ENCODE measurements at places on chromosomes 16 and 17.

DNA sequence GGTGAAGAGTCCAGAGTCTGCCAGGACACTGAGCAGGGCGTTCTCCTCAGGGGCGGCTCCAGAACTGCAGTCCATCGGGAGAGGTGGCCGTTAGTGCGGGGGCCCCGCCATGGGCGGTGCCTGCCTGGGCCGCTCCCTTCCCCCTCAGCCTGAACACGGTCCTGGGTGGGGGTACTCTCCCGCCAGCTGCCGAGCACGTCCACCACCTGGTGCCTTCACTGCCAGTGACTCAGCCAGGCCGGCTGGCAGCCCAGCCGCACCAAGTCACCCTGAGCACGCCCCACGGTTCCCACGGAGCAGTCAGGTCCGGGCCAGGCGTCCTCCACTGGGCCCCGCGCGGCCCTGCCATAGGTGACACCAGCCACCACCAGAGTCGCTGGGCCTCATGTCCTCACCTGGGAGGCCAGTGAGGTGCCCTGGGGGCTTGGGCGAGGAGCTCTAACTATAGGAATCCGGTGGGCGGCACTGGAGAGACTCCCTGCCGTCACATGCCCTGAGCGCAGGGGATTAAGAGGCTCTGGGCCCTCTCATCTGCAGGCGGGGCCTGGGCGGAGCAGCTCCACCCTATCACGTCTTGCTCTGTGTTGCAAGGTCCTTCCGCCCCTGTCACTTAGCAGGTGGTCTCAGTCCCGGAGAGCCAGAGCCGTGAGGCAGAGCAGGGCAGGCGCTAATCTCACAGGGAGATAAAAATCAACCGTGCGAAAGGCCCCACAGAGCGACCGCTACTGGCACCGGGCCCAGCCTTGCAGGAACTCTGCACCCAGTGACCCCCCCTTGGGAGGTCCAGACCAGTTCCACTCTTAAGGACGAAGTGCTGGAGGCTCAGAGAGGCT is 14.3 kb downstream of the PIEZO1 start:
- DNase-seq: peak; percentile 78

DNA sequence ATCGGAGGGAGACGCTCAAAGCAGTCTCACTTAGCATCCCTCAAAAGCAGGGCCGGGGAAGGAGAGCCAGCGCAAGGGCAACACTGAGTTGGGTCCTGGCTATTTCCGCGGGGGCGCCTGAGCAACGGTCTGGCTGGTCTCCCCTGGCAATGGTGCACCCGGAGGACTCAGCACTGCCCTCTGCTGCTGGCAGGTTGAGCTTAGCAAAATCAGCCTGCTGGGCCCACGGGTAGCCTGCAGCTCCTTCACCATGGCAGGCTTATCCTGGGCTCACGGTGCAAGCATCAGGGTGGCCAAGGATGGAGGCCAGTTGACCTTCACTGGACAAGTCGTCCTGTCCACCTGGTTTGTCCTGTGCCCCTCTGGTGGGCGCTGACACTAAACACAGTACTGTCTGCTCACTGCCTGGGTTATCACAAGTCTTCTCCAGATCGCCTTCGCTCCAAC is 14.4 kb upstream of the ALDH3A1 start:
- DNase-seq: peak; percentile 51

GRCh38 chr17:50203086-50203485 is 1.7 kb upstream of the COL1A1 start:
- DNase-seq: no peak

DNA sequence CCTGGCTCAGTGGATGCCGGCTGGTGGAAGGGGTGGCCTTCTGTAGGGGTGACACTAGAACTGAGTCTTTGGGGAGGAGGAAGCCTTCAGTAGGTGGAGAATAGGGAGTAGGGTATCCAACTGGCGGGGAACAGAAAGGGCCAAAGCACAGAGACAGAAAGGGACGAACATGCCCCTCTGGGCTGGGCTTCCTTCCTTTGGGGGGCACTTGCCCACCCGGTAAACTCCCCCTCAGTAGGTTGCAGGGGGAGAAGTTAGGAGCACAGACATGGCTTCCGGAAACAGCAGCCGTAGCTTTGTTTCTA is 774 bp downstream of the ENGASE start:
- DNase-seq: no peak

DNA sequence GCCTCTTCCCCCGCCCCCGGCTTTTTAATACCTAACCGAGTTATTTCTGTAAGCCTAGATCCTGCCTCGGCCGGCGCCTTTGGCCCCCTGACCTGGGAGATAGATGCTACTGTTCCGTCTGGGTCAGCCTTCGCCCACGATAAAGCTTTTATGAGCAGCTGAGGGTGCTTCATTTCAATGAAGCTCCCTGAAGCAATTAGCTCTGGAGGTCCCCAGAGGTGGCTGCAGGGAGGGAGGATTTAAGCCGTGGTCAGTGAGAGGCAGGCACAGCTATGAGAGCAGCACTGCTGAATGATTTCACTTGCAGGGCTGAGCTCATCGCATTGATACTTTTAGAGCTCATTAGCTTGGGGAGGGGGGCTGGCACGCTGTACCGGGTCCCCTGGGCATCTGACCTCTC is 89.4 kb downstream of the RPA1 start:
- DNase-seq: no peak

DNA sequence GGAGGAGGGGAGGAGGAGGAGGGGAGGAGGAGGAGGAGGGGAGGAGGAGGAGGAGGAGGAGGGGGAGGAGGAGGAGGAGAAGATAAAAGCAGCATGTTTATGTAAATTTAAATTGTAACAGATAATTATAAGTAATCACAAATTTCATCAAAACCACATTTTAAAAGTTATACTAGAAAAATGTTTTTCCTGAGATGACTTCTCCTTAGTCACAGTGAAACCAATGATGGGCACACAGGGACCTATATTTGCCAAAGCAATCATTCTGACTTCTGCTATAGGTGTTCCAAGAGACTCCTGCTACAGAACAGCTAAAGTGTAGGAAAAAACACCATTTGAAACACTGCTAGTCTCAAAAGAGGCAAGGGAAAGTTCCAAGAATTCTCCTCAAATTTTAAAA is 66.4 kb downstream of the CEP95 start:
- no peak for DNase-seq

- DNase-seq: no peak
These were observed 2.1 kb upstream of the ATP2C2 start for GRCh38 chr16:84366208-84366607.

- no peak for DNase-seq
These were observed 9.7 kb downstream of the MPRIP start for GRCh38 chr17:17051791-17052461.

GRCh38 chr16:3625911-3626732 is 14.7 kb upstream of the SLX4 start:
- no peak for DNase-seq

GRCh38 chr16:29897333-29897732 is 2.0 kb downstream of the SEZ6L2 start:
- DNase-seq: no peak

GRCh38 chr16:21565861-21566669 is 33.3 kb upstream of the METTL9 start:
- DNase-seq: no peak

DNA sequence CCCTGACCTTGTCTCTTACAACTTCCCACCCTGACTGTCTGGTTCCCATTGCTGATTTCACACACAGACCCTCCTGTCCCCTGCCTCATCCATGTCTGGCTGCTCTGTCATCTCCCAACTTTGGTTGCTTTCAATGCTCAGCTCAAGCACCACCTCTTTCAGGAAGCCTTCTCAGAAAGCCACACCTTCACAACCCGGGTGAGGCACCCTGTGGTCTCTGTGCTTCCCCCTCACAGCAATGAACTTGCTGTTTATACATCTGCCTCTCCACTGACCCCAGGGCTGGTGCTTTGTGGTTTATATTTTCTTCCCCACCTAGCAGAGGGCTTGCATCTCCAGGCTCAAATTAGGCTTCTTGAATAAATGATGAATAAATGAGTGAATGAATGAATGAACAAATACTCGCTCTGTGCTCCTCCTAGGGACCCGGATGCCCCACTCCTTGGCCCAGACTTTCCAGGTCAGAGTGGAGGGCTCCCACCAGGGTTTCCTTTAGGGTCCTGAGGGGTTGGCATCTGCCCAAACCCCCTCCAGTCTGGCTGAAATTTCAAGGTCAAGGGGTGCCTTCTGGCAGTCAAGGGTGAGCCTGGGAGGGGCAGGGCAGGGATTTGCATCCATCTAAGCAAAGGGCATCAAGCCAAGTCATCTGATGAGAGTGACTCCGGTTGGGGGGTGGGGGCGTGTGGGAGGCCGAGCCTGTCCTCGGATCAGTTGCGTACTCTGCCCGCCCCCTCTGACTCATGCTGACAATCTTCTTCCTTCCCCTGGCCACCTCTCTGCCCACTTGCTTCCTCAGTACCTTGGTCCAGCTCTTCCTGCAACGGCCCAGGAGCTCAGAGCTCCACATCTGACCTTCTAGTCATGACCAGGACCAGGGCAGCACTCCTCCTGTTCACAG is at the start of gene ITGAX:
Gene ITGAX, plus strand, starts transcription at position 783 of the 898 bp plus-strand sequence. Its CDS starts 79 bp downstream, at position 862.
- no peak for DNase-seq

GRCh38 chr17:1108478-1108764 is 71.4 kb downstream of the ABR start:
- DNase-seq: no peak

- DNase-seq: no peak
These were observed 121.4 kb downstream of the KCNJ2 start for GRCh38 chr17:70290770-70291169.

DNA sequence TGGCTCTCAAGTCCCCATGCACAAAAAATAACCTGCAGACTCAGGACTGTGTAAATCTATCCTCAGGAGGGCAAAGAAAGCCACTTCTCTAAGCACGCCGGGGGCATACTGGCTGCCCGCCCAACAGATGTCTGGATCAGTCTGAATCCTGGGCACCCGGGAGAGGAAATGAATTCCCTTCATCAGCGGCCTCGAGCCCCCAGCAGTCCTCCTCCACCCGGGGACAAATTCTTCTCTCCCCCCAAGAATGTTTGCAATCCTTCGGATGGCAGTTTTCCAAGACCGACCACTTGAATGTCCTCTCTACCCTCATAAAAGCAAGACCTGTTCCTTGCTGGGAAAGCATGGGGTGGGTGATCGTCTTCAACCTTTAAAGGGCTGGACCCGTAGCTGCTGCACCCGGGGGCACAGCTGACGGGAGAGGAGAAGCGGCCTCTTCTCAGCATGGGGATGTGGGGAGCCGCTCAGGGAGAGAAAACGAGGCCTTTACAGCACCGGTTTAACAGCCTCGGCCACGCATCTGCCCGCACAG is 9.4 kb upstream of the MAP2K3 start:
- DNase-seq: peak; percentile 37

DNA sequence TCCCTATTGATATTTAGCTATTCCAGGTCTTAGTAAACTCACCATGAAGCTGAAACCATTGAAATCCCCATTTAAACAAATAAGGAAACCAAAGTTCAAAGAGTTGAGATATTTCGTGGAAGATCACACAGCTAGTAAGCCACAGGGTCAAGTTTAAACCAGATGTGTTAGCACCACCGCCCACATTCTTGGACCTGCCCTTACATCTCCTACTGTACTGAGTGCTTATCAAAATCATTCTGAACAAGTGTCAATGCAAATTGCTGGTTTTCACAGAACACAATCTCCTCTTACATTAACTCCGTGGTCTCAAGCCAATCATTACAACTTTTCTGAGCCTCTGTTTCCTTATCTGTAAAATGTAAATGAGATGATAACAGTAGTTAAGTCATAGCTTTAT is 676.2 kb downstream of the CDH11 start:
- DNase-seq: no peak

GRCh38 chr16:23959752-23960072 is 123.9 kb downstream of the PRKCB start:
- DNase-seq: no peak

- no peak for DNase-seq
These were observed 112.3 kb downstream of the PRKCA start for GRCh38 chr17:66414561-66415175.

GRCh38 chr17:67557921-67558320 is 159.8 kb upstream of the NOL11 start:
- no peak for DNase-seq

DNA sequence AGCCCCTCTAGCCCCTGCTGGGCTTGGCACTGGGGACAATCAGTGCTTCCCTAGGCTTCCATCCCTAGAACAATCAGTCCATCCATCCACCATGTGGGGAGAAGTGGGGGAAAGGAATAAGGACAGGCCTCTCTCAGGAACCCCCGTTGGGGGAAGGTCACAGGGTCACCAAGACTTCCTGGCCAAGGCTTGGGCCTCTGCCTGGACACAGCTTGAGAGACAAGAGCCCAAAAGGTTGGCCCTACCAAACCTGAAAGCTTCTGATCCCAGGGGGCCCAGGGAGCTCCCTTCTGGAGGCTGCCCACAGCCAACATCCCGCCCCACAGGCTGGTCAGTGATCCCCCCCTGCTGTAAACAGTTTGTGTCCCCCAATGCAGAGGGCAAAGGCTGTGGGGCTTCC is 16.2 kb upstream of the MTMR4 start:
- no peak for DNase-seq

GRCh38 chr17:5952518-5952917 is 117.7 kb upstream of the WSCD1 start:
- DNase-seq: no peak

DNA sequence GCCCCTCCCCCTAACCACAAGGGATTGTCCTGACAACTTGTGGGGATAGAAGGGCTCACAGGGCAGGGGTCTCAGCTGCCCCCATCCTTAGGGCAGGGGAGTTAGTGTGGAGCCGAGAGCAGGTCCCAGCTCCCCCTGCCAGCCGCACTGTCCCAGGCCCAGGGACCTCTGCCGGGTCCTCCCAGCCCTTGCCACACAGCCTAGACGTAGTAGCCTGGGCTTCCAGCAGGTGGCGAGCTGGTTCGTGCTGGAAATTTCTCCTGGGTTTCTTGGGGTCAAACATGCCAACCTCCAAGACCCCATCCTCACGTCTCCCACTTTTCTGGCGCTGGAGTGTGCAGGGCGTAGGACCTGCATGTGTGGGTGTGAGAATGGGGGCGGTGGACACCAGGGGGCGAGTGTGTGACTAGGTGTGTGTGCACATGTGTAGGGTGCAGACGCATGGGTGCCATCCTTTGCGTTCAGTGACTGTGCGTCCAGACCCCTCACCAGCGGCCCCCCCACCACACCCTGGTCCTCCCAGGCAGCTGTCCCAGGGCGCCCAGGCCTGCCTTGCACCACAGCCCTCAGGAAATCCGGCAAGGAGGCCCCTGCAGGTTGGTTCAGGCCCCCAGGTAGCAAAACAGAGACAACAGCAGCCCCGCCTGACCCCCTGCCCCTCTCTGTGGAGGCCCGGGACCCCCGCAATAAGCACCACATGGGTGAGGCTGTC is 29.5 kb downstream of the SBK1 start:
- peak; percentile 65 for DNase-seq

DNA sequence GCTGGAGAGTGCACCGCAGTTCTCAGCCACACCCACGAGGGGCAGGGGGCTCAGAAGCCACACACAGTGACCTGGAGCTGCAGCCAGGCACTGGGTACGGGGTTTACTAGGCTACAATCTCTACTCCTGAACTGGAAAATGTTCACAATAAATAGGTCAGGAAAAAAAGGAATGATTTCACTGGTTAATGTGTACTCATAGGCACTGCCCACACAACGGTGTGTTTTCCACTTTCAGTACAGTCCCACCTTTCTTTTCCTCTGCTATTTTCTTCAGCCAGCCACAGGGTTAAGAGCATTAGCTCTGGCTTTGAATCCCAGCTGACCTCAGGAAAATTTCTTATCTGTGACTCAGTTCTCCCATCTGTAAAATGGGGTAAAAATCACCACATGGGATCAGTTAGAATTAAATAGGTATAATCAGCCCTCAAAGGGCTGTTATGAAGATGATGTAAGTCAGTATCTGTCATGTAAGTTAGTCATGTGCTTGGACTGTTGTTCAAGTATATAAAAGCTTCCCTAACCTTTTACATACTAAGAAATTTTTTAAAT is 35.7 kb downstream of the ZCCHC14 start:
- no peak for DNase-seq
